ENCODE measurements at places on chromosomes 1 and 21.

- no peak for DNase-seq
Measured at GRCh38 chr1:30969903-30970302, 61.3 kb upstream of the SDC3 start.

GRCh38 chr1:207847116-207847515 lies 63.8 kb downstream of the CD34 start:
- no peak for DNase-seq

- no peak for DNase-seq
Measured at GRCh38 chr21:17002594-17003257, 510.1 kb upstream of the CXADR start.

DNA sequence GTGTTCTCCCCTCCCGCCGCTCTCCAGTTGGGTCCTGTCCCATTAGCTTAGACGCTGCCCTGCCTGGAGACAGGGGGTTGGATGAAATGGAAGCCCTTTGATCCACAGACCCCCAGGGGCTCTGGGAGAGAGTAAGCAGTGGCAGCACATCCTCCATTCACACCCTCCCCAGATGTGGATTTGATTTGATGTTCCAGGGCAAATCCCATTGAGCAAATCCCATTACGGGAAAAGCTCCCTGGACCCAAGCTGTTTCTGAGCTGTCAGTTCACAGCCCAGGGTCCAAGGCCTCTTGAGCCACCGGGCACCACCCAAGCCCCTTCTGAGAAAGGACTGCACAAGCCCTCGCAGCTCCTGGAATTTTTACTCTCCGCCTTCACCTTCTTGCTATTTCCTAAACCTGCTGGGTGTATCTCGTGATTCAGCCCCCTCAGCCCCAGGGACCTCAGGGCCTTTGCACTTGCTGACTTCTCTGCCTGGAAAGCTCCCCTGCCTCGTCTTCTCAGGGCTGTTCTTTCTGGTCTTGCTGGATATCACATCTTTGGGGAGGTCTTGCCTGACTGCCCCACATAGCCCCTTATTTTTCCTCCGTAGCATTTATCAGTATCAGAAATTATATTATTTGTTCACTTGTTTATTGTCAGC lies 101.1 kb downstream of the PAX7 start:
- DNase-seq = no peak

DNA sequence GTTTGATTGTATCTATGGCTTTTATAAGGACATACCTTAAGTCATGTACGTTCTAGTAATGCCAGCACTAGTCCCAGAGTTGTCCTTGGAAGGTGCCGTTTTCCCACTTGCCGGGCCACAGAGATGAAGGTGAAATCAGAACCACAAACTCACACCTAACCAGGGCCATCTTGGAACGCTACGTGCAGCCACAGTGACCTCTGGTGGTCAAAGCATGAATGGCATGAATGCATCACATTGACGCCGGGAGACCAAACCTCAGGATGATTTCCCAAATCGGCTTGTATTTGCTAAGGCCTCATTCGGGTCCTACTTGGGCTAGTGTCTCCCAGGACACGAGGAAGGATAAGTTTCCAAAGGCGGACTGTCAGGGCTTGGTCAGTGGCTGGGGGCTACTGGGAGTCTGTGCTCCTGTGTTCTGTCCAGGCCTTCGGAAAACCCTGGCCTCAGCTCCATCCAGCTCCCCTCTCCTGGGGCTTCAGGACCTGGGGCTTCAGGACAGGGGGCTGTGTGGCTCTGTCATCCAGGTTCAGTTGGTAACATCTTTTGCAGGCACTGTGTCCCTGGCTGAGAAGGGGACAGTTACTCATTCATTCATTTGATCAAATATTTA lies 260.5 kb downstream of the PRDM2 start:
- DNase-seq = peak; percentile 70
